ENCODE measurements at places on chromosomes 6 and 20. TPM values are rescaled to one million over a fixed set of nuclear protein-coding genes. Genes with fewer than 3 reads are reported as not detected.

DNA sequence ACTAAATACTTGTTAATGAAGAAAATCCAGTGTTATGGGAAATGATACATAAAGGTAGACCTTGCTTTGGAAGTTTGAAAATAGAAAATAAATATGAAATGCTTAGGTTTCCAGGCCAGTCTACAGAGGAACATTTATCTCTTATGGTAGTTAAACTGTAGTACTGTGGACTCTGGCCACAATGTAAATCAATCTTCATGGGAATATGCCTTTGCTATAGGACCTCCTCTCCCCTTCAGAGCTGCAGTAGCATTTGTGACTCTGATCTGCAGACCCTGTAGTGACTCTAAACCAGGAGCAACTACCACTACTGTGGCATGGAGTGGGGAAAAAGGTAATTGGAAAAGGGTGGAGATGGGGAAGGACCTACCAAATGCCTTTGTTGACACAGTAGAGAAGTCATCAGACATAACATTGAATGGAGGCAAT is 4.5 kb downstream of the HSPA1A start:
- ATAC-seq, result no peak

GRCh38 chr20:19794941-19795340 is 36.9 kb downstream of the RIN2 start:
- ATAC-seq, result no peak

CASS4 gene
- total RNA-seq, result 9.0 TPM

GSS gene
- 47.6 TPM for total RNA-seq

- peak; percentile 81 for ATAC-seq
Observed at GRCh38 chr6:26156105-26156849, 69.0 kb downstream of the HFE start.

- ATAC-seq, result peak; percentile 37
Observed at GRCh38 chr20:58852543-58853271, at the start of gene GNAS. Gene GNAS, plus strand, starts transcription at chr20:58852716.

HEY2 gene
- 1.9 TPM for total RNA-seq

GRCh38 chr20:52405986-52406385 is 214.4 kb upstream of the ZFP64 start:
- no peak for ATAC-seq

TSHZ2 gene
- total RNA-seq, result 13.9 TPM

DNA sequence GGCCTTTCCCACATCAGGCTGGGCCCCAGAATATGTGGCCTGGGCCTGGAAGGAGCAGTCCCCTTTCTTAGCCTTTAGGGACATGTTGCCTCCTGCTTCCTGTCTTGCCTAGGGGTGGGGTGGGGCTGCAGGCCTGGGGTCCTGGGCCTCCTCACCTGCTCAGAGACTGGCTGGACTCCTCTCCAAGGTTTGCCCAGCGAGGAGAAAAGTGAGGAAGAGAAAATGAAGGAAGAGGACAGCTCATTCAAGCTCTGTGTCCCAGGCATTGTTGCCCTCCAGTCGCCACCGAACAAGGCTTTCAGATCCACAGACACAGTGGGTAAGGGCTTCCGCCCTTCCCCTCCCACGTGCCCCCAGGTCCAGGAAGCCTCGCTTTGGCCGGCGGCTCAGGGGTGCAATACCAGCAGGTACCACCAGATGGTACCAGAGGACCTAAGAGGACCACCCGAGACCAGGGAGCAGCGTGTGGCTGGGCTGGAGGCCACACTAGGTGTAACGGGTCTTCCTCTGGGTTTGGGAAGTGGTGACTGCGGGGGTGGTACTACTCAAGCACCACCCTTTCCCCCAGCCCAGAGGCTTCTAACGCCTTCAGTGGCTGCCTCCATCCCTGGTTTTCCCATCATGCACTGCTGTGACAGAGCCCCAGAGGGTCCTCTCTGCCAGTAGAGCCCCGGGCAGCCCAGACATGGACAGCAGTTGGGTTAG is 5.5 kb upstream of the BAK1 start:
- peak; percentile 62 for ATAC-seq

All from gastroesophageal sphincter (tissue), 4 donors.